ENCODE measurements at places on chromosomes 2 and 18.

DNA sequence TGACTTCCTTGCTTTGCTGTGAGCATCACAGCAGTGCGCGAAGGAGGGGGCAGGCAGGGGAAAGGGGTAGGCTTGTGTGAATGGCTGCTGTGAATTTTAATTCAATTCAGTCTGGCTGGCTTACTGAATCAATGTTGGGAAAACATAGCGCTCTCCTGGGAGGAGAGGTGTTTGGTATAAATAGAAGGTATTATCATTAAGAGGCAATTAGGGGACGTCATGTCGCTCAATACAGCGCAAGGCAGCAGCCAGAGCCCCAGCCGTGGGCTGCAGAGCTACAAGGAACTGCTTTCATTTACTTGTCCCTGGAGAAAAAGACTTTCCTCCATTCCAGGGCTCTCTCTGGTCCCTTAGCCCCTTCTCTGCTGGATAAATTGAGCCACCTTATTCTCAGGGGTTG, 181.4 kb upstream of the MSH6 start:
- no peak for DNase-seq

DNA sequence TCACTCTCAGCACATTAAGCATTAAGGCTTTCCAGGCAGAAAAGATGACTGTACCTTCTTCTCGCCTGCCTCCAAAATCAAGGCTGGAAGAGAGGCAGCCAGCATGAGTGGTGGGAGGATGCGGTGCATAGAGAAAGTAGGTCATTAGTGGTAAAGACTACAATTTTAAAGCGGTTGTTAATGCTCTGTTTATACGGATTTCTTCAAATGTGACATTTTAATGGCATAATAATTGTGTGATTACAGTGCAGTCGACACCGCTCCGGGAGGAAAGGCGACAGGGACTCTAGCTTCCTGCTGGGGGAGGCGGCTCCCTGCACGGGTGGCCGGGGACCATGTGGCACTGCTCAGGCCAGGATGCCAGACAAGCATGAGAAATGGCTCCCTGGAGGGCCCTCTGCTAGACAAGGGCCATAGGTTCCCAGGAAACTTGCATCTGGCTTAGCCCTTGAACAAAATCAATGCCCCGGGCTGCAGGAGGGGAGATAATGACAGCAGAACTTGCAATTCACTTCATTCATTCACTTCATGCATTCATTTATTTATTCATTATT, 129.6 kb downstream of the GALNT14 start:
- no peak for DNase-seq

DNA sequence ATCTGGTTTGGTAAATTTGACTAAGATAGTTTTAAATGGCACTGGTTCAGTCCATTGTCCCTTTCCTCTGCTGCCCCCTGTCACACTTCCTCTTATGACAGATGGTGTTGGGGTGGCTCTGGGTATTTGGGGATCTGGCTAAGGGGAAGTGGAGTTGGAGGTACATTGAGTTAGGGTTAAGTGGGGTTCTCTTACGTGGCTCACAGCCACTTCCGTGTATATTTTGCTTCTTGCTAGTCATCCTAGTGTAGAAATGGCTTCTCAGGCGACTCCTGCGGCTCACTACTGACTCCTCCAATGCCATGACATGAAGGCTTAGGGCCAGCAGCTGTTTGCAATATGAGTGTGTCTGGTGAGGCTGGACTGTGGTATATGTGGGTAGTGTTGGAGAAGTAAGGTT, 187.0 kb downstream of the HAUS1 start:
- no peak for DNase-seq

DNA sequence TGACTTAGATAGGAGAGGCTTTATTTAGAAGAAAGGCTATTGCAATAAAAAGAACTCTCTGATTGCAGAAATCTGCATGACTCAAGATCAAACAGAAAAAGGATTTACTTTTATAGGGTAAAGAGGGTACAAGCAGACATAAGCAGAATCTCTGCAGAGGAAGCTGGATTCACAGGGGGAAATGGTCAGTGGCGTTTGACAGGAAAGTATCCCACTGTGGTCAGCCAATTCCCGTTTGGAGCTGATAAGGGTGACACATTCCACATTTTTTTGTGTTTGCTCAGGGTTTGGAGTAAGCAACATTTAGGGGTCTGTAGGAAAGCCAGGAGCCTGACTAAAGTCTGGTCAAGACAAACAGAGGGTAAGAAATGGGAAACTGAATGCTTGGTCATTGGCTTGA, 23.9 kb upstream of the SCYGR5 start:
- no peak for DNase-seq

DNA sequence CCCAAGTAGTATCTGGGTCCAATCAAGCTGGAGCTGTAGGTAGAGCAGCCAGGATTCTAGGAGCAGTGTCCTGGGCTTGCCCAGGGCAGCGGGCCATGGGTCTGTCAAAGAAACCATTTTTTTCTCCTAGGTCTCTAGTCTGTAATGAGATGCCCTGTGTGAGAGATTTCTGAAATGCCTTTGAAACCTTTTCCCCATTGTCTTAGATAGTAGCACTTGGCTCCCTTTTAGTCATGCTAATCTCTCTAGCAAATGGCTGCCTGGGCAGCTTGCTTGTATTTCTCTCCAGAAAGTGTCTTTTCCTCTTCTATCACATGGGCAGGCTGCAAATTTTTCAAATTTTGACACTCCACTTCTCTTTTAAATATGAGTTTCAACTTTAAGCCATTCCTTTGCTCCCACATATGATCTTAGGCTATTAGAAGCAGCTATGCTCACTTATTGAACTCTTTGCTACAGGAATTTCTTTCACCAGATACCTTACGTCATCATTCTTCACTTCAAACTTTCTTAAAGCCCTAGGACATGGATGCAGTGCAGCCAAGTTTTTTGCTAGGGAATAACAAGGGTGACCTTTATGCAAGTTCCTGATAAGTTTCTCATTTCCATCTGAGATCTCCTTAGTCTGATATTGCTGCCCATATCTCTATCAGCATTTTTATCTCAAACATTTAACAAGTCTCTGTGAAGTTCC, 890.2 kb upstream of the VRK2 start:
- DNase-seq, result no peak

- DNase-seq, result no peak
Measured at GRCh38 chr2:185255566-185255965, 483.0 kb upstream of the FSIP2 start.

- no peak for DNase-seq
Measured at GRCh38 chr18:75338631-75339030, 88.9 kb downstream of the SMIM21 start.

GRCh38 chr2:133586978-133587377, 18.7 kb upstream of the NCKAP5 start:
- DNase-seq, result peak; percentile 77

GRCh38 chr2:109663721-109664120, 49.6 kb downstream of the SOWAHC start:
- peak; percentile 72 for DNase-seq

DNA sequence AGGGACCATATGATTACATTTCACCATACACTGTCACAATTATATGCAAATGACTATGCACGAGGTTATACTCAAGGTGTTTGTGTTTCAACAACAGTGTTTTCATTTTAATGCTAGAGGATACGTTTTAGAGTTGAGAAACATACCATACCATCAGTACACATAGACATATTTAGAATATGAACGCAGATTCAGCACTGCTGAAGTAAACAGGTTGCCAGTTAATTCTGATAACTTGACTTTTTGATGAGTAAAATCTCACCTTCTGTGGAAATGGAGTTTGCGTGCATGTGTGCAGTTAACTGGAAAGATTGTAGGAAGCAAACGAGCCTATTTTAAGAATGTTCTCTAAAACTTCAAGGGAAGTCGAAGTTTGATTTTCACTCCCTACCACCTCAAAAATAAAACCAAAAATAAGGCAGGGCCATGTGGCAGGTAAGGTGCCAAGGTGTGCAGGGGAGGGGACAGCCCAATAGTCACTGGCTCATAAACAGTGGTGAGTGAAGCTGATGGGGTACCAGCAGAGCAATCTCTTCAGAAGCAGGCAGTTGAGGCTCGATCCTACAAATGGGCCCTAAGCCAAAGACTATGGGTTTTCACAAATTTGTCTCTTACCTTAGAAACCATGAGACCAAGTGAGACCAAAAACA, 213.1 kb downstream of the IKZF2 start:
- no peak for DNase-seq

DNA sequence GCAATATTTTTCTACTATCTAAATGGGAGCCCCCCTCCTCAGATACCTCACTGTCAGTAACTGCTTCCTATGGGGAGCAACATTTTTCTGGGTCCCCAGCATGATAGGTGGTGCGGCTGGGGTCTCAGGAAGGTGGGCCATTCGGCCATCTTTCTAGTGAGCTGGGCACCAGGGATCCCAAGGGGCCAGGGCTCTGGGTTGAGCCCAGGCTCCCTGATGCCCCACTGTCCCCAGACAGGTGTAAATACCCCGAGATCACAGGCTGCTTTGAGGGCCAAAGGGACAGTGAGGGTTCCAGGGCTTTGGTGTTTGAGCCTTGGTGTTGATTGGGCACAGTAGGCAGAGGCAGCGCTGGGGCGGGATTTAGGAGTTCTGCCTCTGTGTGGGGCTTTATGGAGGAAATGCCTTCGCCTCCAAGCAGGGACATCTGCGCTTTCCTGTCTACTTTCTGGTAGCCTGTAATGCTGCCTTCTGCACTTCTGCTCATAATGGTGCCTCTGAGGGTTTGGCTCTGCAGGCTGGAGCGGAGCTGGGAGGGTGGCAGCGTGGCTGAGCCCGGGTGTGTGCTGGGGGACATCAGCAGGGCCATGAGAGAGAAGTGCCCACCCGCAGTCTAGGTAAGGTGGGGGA, 5.3 kb downstream of the ITM2C start:
- DNase-seq, result no peak

- DNase-seq, result no peak
Measured at GRCh38 chr2:232320443-232320803, 58.1 kb upstream of the ALPP start.

DNA sequence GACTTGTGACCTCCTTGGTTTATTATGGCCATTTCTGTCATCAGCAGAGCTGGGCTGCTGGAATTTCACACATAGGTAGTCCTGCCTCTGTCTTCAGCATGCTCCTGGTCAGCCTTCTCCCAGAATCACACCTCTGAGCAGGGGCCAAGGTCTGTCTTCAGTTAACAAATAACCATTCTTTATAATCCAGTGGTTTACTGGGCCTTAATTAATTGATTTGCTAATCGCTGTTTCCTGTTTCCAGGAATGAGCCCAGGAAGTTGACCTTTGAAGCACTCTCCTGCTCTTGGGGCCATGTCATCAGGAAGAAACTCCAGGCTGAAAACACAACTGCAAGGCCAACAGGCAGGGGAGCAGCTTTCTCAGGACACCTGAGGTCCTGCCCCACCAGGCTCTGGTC, 278.5 kb downstream of the SRBD1 start:
- no peak for DNase-seq

DNA sequence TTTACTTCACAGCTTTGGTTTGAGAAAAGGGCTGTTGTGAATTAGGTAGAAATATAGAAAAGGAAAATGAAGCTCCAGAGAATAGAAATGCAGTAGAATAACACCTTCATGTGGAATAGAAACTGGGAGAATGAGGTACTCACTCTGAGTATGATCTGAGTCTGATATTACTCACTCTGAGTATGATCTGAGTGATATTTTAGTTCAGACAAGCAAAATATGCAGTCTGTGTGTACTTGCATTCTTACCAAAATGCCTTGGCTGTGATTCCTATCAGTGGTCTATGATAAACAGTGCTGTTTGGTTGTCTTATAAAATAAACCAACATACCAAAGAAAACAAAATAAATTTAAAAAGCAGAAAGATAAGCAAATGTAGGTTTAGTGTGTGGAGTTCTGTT, 487.6 kb downstream of the THSD7B start:
- peak; percentile 35 for DNase-seq

GRCh38 chr2:95267458-95268210, 6.6 kb upstream of the PROM2 start:
- DNase-seq, result peak; percentile 90

- DNase-seq, result no peak
Measured at GRCh38 chr2:136801661-136802060, 36.3 kb downstream of the THSD7B start.

DNA sequence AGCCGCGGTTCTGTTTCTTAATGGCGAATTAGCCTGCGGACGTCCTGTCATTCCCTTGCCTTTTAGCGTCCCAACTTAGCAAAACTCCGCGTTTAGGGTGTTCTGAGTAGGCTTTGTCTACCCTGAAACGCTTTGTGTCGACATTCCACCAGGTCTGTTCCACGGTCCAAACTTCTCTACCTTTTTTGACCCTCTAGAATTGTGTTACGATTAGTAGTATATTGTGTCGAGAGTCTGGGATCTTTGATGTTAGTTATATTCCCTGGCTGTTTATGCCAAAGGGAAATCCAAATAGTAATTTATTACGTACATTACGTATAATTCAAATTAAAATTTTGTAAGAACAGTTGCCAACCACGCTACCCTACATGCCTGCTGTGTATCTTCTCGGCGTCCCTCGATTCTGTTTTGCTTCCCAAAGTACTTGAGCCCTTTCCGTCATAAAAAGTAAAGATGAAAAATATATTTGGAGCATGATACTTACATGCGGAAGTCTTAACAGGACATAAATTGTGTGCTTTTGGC, 495 bp upstream of the TTC32 start:
- no peak for DNase-seq

DNA sequence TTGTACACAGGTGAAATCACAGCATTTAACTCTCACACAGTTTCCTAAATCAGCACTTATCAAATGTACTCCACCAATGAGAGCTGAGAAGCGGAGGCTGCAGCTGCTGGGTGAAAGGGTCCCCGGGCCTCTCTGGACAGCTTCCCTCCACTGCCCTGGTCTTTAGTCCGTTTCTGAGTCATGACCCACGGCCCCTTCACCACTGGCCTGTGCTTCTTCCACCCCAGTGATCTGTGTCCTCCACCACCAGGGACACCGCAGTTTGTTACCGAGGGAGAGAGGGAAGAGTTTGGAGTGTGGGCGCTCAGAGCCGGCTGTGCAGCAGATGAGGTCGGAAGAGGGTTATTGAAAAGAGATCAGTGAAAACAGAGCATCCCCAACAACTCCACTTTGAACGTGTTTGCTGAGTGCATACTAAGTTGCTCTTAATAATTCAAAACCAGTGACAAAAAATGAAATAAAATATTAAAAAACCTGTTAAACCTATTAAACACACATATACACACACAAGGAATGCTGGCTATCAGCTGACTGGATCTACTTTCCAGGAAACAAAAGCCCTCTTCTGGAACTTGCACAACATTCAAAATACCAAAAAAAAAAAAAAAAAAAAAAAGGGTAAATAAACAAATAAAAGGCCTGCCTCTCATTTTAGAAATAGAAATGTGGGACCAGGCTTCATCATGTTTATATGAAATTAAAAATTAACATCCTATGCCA, 54.1 kb downstream of the PXDN start:
- DNase-seq, result no peak

GRCh38 chr2:63661076-63661475, 72.3 kb downstream of the MDH1 start:
- peak; percentile 64 for DNase-seq
